ENCODE measurements at places on chromosomes 1 and 21.
A peak's percentile ranks its signal among the peaks of the same experiment; 100 is the strongest.

GRCh38 chr1:219941179-219942118 lies 13.1 kb upstream of the SLC30A10 start:
- no peak for DNase-seq

GRCh38 chr1:53148123-53148522 lies 5.7 kb upstream of the SLC1A7 start:
- DNase-seq = no peak

DNA sequence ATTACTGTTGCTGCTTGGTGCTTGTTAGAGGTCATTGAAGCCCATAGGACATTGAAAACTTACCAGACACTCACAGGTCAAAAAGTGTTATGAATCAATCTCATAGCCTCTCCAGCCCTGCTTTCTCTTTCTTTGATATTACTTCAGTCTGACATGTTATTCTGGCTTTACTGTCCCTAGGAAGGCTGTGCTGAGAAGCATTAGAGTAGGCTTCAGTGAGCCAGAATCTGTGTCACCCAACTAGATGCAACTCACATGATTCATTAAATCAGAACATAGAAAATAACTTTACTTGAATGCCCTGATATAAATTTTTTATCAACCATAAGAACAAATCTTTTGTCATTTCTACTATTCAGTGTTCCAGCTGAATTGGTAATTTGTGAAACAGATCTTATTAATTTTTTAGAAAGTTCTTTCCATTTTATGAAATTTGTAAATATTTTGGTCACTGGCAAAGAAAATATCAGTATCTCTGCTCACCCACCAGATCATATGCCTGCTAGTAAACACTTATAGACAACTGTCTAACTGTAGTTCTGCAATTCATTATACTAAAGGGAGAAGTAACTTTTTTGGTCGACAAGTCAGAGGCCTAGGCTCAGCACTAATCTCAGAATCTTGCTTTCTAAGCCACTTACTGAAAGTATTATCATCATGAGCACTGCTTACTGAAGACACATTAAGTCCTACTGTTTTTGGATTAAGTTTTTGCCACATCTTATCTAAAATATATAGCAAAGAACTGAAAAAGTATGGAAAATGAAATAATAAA lies 48.2 kb downstream of the RPAP2 start:
- DNase-seq = no peak

- DNase-seq = peak; percentile 36
Measured at GRCh38 chr1:65525266-65526048, 105.0 kb downstream of the LEPR start.

All from WTC11 (cell line).